Karpas-422 (cell line): ENCODE measurements at places on chromosomes 16 and 17. TPM values are rescaled to one million over a fixed set of nuclear protein-coding genes. Genes with fewer than 3 reads are reported as not detected.

The CD300LF gene
- total RNA-seq, result not detected in 2 replicates

DNA sequence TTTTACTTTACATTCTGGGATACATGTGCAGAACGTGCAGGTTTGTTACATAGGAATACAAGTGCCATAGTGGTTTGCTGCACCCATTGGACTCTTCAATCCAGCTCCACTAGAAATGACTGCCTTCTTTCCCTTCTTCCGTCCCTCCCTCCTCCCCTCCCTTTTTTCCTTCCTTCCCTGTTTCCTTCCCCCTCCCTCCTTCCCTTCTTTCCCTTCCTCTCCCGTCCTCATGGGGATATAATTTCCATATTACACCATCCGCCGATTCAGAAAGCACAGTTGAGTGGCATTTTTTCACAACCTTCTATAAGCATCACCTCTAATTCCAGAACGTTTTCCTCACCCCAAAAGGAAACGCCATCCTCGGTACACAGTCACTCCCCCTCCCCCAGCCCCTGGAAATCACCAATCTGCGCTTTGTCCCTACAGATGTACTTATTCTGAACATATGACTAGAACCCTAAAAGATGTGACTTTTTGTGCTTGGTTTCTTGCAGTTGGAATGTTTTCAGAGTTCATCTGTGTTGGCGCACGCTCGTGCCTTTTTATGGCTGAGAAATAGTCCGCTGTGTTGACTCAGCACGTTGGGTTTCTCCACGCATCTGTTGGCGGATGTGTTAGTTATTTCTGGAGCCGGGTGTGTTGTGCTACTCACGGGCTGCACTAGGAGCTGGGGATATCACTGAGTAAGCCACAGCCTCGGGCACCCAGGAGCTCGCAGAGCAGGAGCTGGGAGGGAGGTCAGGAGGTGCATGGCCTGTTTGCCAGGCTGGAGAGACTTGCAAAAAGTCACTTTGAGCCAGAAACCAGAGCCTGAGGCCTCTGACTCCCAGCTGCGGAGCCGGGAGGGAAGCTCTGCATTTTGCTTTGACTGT, 336.4 kb downstream of the SEC14L1 start:
- DNase-seq, result no peak

The HAP1 gene
- total RNA-seq, result 0.04 and 0.48 TPM in 2 replicates

GRCh38 chr17:17391668-17392370, 85.0 kb upstream of the MED9 start:
- peak; percentile 81 for DNase-seq

DNA sequence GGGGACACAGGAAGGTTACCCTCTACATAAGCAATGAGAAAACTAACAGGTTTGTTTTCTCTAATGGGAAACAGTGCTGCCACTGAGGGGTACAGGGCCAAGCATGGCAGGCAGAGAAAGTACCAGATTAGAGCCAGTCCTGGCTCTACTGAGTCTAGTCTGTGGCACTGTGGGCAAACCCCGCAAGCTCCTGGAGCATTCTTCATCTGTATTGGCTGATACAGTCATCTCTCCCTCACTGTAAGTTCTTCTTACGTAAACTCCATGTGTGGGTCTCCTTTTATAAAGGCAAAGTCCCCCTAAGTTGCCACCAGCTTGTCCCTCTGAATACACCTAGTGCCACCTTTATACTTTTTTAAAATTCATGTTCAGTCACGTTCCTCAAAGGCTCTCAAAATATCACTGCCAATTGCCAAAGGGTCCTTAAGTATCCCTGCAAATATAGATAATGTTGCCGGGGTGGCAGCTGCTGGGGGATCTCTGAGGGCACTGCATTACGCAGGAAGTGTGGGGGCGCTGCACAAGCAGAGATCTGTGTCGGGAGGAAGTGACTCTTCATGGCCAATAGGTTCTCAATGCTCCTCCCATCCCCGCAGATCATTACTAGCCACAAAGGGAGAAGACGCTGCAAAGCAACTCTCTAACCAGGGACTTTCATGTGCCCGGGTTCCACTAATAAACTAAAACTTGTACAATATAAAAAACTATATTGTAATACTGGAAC, 18.8 kb downstream of the XPO6 start:
- DNase-seq, result peak; percentile 77
